Activated CD4-positive, alpha-beta T cell treated with anti-CD3 and anti-CD28 coated beads, Interleukin-2, amount 50 U/mL, for 24 hours (primary cell): ENCODE measurements at places on chromosomes 16 and 17.
A peak's percentile ranks its signal among the peaks of the same experiment; 100 is the strongest.

- DNase-seq = peak; percentile 3
Measured at GRCh38 chr17:52383493-52384100, 225.1 kb upstream of the CA10 start.

DNA sequence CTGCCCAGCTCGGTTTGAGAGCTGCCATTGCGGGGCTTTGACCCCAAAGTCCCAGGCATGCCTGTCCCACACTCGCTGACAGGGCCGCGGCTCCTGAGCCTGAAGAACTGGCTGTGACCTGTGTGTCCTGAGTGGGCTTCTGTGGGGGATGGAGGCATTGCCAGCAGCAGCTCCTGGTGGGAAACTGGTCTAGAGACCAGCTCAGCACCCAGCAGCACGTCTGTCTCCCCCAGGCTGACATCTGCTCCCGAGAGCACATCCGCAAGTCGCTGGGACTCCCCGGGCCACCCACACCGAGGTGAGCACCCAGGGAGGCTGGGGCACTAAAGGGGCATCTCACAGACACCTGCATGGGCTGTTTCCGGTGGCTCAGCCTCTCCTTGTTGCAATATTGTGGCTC, 13.4 kb downstream of the ENDOV start:
- no peak for DNase-seq

- no peak for DNase-seq
Measured at GRCh38 chr16:16141141-16141540, 82.2 kb downstream of the ABCC6 start.

GRCh38 chr17:76883744-76884525, 15.7 kb downstream of the MGAT5B start:
- DNase-seq = no peak

DNA sequence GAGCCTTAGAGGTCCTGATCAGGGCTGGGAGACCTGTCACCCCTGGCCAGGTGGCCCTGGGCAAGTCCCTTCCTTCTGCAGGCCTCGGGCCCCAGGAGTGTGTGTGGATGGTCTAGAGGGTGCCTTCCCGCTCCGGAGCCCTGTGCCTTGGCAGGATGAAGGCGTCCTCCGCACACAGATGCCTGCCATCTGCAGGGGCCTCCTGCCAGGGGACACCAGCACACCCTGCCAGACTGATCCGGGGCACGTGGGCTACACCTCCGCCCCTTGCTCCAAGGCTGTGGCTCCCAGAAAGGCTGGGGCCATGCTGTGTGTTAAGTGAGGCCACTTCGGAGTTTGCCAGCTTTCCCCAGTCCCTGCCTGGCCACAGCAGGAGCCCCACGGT, 30.7 kb downstream of the NPTX1 start:
- no peak for DNase-seq

- no peak for DNase-seq
Measured at GRCh38 chr16:85989863-85990643, 91.1 kb downstream of the IRF8 start.
